Spinal cord (tissue), 10 donors: ENCODE measurements at places on chromosomes 12 and 14.

- H3K4me3 ChIP-seq = no peak overlapping the region
- no peaks in the 10 kb centered on the region for H3K4me1 ChIP-seq
- H3K27ac ChIP-seq = no peak overlapping the region
- H3K36me3 ChIP-seq = no peaks in the 10 kb centered on the region
- no peaks in the 10 kb centered on the region for H3K27me3 ChIP-seq
Observed at GRCh38 chr12:102436867-102437266, 43.5 kb downstream of the IGF1 start.

DNA sequence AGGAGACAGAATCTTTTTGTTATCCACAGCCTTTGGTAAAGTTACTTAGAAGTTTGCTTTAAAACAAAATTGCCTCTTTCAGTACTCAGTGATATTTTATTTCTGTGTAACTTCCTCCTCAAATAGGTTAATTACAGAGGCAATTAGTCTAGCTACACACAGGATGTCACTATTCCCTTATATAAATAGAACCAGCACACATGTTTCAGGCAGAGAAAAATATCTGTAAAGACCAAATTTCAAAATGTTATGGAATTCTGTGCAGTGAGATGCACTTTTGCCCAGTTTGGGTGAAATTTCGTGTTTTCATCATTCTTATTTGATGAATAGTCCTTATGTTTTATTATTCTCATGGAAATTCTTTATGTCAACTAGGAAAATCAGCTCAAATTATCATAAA lies 410.6 kb upstream of the SOX5 start:
- no peak overlapping the region for H3K4me3 ChIP-seq
- H3K27me3 ChIP-seq = no peaks in the 10 kb centered on the region
- no peaks in the 10 kb centered on the region for H3K4me1 ChIP-seq
- no peak for DNase-seq
- no peak overlapping the region for H3K27ac ChIP-seq
- H3K36me3 ChIP-seq = no peaks in the 10 kb centered on the region

GRCh38 chr12:90672081-90672480 lies 282.9 kb downstream of the CCER1 start:
- H3K27ac ChIP-seq = no peak overlapping the region
- no peaks in the 10 kb centered on the region for H3K4me1 ChIP-seq
- H3K4me3 ChIP-seq = no peak overlapping the region
- no peaks in the 10 kb centered on the region for H3K27me3 ChIP-seq
- no peak for DNase-seq

DNA sequence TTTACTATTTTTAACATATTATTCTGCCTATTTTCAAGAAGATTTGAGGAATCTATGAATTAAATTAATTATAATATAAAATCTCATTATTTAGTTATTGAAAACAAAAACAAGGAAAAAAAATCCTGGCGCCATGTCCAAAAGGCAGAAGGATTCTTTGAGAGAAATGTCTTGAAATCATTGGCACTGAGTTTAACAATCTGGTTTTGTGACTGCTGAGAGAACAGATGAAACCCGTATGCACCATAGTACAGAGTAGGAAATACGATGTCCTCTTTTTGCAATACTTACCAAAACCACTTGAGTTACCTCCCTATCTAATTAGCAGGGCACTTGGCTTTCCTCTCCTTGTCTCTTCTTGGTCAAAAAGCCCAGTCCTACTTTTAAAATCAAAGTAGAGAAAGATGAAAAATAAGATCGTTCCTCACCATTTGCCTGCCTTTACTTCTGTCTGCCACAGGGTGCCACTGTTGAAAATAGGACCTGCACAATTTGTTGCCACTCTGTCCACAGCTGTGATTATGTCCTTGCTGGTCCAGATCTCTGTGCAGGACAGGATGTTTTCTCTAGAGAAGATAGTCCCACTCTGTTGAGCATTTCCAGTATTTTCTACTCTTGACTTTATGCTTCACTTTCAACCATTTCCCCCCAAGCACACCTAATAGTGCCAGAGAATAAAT lies 179.7 kb downstream of the PDZRN4 start:
- peak; percentile 67 for DNase-seq
- no peak overlapping the region for H3K4me3 ChIP-seq
- no peaks in the 10 kb centered on the region for H3K4me1 ChIP-seq
- H3K27me3 ChIP-seq = no peaks in the 10 kb centered on the region
- no peak overlapping the region for H3K27ac ChIP-seq

DNA sequence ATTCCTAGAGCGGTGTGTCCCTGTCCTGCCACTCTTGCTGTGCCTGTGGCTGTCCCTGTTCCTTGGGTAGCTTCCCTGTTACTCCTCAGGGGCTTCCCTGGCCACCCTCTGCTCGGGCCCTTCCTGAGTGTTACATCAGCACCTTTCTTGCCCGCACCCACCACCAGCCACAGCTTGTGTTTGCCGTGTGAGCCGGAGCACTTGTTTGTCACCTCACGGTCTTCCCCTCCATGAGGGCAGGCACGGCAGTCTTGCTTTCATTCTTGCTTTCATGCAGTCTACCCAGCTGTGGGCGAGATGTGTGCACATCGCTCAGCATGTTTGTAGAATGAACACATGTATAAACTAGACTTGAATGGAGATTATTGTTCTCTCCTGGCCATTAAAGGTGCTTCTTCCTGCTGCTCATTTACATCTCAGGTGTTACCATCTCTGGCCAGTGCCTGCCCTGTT lies 42.0 kb downstream of the TRAF3 start:
- no peaks in the 10 kb centered on the region for H3K36me3 ChIP-seq
- no peak overlapping the region for H3K27ac ChIP-seq
- peaks cover 8% of the 10 kb centered on the region for H3K4me1 ChIP-seq
- DNase-seq = no peak

DNA sequence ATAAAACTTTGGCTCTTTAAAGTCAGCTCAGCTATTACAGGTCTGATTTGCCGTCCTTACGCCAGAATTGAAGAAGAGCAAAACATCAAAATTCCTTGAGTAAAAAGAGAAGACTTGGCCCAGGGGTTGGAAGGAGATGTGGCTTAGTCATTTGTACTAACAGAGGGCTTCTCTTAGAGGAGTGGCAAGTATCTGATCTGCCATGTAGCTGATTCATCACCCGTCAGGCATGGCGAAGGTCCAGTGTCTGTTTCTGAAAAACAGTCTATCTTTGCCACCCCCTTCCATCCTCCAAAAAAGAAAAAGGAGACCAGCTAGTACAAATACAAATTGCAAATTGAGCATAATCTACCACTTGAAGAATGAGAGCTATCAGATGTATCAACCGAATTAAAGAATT lies 91.9 kb downstream of the RAD52 start:
- no peaks in the 10 kb centered on the region for H3K4me1 ChIP-seq
- DNase-seq = no peak
- no peak overlapping the region for H3K27ac ChIP-seq

DNA sequence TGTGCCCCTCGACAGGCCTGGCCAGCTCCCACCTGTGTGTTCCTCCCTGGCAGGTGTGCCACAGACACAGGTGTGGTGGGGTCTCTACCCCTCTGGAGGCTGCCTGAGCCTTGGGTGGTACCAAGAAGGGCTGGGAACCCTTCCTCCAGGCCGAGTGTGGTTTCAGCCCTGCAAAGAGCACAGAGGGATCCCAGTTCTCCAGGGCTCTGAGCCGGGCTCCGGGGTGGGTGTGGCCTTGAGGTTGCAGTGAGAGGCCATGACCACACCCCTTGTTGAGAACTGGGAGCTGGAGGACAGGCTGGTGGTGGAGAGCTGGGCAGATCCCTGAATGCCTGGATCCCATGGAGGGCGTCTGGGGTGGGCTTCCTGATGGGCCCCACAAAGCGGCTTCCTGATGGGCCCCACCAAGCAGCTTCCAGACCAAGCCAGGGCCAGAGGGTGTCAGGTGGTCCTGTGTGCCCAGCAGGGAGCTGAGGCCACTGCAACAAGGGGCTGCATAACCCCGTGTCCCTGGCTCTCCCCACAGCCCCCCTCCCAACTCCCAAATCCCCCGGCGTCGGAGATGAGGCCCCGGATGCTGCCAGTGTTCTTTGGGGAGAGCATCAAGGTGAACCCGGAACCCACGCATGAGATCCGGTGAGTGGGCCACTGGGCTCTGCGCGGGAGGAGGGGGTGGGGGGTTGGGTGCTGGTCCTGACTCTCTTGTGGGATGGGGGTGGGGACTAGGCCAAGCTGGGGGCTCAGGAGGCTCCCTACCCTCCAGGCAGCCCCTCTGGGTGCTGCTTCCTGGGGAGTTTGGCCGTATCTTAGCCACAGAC lies 16.6 kb downstream of the RFLNA start:
- H3K27me3 ChIP-seq = no peaks in the 10 kb centered on the region
- DNase-seq = no peak
- no peak overlapping the region for H3K4me3 ChIP-seq
- H3K4me1 ChIP-seq = peaks cover 4% of the 10 kb centered on the region
- H3K36me3 ChIP-seq = peaks cover 27% of the 10 kb centered on the region
- no peak overlapping the region for H3K27ac ChIP-seq

DNA sequence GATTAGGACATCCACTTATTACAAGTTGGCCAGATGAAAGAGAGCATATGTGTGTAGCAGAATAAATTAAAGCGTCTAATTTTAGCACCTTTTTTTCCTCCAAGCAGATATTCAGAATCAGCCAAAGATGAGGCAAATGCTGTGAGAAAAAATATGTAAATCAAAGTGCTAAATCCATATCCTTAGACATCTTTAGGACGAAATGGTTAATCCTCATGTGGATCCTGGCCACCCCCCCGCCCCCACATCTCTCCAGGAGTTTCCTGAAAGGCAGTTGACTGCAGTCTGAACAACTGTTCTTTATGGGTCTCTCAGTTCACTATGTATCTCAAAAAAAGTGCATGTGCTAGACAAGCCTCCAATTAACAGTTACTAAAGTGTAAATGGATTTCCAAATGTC lies 1768.1 kb upstream of the SEL1L start:
- no peak overlapping the region for H3K4me3 ChIP-seq
- no peaks in the 10 kb centered on the region for H3K27me3 ChIP-seq
- H3K4me1 ChIP-seq = no peaks in the 10 kb centered on the region
- H3K36me3 ChIP-seq = no peaks in the 10 kb centered on the region
- peak; percentile 88 for DNase-seq

DNA sequence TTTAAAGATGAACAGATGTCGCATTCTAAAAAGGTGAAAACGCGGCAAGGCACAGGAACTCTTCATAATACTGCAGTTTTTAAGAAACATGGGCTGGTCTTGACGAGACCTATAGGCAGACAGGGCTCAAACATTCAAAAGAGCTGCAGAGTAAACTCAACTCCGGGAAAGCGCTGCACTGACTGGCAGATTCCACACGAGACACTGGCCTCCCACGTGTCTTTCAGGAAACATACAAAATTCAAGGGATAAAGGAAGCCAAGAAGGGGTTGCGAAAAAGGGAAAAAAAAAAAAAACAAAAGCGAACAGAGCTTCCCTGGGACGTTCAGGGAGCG lies 614 bp upstream of the ARF6 start:
- H3K4me1 ChIP-seq = peaks cover 10% of the 10 kb centered on the region
- peak; percentile 73 for DNase-seq
- H3K36me3 ChIP-seq = peaks cover 3% of the 10 kb centered on the region
- H3K27me3 ChIP-seq = no peaks in the 10 kb centered on the region

GRCh38 chr12:104154806-104155205 lies 16.8 kb upstream of the NFYB start:
- H3K4me1 ChIP-seq = no peaks in the 10 kb centered on the region
- no peak overlapping the region for H3K4me3 ChIP-seq
- no peaks in the 10 kb centered on the region for H3K27me3 ChIP-seq
- H3K27ac ChIP-seq = no peak overlapping the region

DNA sequence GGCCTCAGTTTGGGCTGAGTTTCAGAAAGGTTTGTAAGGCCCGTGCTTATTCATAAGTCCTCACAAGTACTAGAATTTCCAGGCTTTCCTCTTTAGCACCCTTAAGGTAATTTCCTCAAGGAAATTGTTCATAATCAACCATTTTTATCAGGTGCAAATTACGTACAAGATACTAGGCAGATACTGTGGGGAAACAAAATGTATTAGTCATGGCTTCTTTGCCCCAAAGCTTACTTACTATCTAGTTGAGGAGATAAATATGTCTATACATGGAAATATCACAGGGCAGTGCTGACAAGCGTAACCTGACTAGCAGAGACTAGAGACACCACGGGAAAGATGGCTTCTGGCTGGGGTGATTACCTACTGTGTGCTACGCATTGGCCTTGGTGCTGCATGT lies 22.5 kb downstream of the MAX start:
- no peaks in the 10 kb centered on the region for H3K27me3 ChIP-seq
- no peak for DNase-seq
- H3K4me3 ChIP-seq = no peak overlapping the region
- no peaks in the 10 kb centered on the region for H3K4me1 ChIP-seq

DNA sequence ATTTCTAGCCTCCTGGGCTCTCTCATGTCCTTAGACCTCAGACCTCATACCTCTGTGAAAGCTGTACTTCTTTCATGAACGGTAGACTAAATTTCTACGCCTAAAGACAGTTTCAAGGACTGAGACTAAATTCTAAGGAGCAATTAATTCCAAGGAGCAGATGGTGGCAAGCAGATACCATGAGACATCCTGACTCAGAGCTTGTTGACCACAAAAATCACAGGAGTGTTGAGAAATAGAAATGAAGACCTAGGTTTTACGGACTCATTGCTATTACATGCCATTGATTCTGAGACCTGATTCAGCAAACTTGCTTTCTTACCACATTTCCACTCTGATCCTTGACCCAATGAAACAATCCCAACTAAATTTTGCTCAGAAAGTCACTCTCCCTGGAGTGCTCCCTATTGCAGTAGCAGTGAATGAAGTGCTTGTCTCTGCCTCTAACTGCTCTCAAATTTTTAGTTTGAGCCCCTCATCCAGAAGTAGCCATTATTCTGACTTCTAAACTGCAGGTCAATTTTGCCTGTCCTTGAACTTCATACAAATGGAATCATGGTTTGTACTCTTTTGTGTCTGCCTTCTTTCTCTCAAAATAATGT lies 52.0 kb downstream of the PEX5 start:
- DNase-seq = no peak
- H3K36me3 ChIP-seq = no peaks in the 10 kb centered on the region
- no peak overlapping the region for H3K27ac ChIP-seq
- no peaks in the 10 kb centered on the region for H3K27me3 ChIP-seq

GRCh38 chr12:81295251-81295650 lies 217.4 kb downstream of the ACSS3 start:
- no peaks in the 10 kb centered on the region for H3K27me3 ChIP-seq
- peaks cover 4% of the 10 kb centered on the region for H3K36me3 ChIP-seq
- DNase-seq = no peak
- H3K4me1 ChIP-seq = no peaks in the 10 kb centered on the region
- no peak overlapping the region for H3K4me3 ChIP-seq

DNA sequence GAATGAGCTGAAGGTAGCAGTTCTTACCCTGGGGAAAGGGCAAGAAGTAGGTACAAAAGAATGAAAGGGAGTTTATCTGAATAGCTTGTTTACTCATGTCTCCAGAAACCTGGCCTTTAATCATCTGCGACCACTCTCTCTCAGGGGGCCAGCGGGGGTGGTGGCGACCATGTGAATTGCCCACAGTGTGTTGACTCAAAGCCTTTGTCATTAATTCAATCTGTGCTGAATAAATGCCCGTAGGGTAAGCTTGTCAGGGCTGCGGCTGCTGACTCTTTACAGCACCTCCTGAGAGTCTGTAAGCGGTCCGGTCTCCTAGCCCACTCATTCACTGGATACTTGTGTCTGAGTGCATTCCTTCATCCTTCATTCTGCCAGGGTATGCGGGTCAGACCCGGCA lies 874.4 kb downstream of the SLC6A15 start:
- H3K4me3 ChIP-seq = no peak overlapping the region
